Adrenal gland (tissue), 19 donors: ENCODE measurements at places on chromosomes 1 and 21.

DNA sequence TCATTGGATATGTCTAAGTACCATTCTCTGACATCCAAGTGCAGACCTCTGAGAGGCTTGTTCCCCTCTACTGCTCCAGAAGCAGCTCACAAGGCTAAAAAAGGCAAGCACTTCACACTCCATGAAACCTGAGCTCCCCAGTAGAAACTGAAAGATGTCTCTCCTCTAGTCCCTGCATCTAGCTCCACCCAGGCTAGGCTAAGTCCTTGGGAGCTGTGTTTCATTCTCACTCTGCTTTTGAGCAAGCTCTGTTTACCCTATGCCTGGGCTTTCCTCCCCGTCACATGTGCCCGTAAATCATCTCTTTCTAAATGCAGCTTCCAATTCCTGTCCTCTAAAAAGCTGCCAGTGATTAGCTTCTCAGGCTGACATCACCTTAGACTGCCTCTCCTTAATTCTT, 39.0 kb downstream of the LRRC71 start:
- peak; percentile 83 for DNase-seq

DNA sequence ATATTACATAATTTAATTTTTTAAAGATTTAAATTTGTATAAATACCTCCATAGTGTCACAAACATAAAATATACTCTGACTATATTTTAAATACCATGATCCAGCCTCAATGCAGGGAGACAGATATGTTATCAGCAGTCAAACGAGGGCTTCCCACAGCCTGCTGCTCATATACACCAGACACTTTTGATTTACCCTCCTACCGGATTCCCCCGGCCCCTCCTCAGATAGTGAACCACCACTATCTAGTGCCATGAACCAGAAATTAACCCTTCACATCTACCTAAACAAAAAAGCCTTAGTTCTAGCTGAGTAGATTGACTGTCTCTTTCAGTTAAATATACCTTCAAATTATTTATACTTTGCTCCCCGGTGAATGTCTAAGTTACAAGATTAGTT, 52.4 kb upstream of the C1orf53 start:
- DNase-seq: no peak

DNA sequence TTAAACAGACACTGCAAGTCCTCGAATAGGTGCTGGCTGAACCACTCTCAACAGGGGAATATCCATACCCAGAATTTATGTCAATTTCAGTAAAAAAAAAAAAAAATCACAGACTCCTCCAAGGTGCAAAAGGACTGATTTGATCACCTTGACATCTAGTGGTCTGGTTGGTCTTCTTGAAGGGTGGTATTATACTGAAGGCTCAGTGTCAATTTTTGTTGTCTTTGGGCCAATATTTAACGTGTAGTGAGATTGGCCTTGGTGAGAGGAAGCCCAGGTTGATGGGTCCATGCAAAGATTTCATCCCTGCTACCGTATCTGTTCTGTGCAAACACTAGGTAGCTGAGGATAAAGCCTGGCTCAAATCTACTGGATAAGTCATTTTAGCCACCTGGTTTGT, 4.0 kb upstream of the GBP5 start:
- DNase-seq: no peak

DNA sequence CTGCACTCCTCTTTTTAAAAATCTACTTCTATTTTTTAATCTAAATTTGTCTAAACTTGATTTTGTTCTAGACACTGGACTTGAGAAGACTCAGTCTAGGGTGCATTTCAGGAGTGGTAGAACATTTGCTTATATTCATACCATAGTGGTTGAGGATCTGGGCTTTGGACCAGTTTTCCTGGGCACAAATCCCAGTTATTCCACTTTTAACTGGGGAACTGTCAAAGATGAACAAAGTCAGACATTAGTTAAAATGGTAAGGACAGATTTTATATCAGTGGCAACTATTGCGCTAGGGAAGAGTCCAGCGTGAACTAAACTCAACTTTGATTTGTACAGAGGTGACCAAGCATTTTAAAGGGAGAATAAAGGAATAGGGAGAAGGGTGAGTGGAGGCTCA, 102.4 kb downstream of the FMN2 start:
- no peak for DNase-seq

GRCh38 chr1:53561503-53562105, 102.4 kb downstream of the DMRTB1 start:
- no peak for DNase-seq

DNA sequence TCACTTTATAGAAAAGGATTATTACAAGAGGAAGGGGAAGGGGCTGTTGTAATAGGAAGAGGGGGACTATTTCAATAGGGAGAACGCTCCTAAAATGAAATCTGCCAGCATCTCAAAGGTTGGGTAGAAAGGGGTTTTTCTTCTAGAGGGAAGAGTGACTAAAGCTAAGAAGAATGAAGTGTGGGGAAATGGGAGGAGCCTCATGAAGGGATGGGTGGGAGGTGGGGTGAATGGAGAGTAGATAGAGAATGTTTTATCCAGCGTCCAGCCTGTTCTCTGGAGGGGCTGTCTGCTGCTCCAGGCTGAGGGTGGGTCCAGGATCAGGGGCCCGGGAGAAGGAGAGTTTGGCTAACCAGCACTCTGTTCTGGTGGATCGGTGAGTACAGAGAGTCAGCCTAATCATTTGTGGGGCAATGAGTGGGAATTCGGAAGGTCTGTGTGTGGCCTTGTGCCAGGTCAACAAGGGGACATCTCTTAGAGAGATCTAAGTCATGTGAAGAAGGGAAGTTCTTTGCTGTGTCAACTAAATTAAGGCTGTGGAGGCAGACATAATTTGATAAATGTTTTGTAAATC, 25.2 kb downstream of the VN1R5 start:
- no peak for DNase-seq

DNA sequence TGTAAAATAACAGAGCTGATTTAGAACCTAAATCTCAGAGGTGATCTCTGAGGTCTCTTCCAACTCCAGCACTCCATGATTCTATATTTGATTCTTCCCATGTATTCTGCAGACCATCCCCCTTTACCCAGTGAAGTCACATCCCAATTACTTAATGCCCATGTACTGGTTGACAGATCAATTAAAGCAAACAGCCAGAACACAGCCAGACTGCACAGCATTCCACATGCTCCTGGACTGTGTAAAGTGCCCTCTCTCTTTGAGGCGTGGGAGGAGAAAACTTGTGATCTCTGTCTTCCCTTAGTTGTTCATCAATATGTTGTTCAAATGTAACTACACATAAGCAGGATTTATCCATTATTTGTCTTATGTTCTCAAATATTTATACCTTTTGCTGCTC, 18.1 kb downstream of the NOS1AP start:
- DNase-seq: no peak

DNA sequence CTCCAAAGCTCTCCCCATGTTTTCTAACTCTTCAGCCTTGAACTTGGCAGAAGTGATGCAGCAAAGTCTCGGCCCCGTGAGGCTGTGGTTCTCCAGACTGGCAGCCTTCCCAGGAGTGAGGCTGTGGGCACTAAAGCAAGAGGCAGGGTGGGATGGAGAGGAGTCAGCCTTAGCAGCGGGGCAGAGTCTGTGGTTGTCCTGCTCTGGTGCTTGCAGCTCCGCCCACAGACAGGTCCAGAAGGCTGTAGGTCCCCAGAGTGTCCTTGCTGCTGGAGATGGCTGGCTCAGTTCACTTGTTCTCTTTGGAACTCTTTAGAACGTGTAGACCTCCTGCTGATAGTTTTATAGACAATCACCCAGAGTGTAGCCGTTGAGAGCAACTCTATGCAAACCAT, 142.6 kb downstream of the AJAP1 start:
- DNase-seq: no peak

DNA sequence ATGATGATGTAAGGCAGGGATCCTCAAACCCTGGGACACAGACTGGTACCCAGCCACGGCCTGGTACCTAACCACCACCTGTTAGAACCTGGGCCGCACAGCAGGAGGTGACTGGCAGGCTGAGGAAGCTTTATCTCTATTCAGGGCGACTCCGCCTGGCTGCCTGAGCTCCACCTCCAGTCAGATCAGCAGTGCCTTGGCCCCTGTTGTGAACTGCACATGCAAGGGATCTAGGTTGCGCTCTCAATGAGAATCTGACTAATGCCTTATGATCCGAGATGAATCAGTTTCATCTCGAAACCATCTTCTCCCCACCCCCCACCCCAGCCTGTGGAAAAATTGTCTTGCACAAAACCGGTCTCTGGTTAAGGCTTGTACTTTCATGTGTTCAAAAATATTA, 4.2 kb downstream of the RNPC3 start:
- DNase-seq: peak; percentile 82

DNA sequence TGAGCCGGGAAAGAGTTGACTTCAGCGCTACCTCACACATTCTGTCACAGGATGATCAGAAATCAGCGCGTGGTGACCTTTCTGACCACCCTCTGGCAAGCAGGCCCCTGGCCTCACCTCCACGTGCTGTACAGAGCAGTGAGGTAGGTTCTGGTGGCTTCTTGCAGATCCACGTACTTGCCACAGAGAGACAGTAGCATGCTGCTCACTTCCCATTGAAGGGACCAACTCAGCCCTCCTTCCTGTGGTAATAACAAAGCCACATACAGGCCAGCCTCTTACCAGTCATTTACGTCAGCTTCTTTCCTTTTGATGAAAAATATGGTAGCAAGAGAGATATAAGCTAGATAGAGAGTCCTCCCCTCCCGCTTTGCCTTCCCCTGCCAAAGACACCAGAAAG, 200.7 kb downstream of the CHRM3 start:
- no peak for DNase-seq

DNA sequence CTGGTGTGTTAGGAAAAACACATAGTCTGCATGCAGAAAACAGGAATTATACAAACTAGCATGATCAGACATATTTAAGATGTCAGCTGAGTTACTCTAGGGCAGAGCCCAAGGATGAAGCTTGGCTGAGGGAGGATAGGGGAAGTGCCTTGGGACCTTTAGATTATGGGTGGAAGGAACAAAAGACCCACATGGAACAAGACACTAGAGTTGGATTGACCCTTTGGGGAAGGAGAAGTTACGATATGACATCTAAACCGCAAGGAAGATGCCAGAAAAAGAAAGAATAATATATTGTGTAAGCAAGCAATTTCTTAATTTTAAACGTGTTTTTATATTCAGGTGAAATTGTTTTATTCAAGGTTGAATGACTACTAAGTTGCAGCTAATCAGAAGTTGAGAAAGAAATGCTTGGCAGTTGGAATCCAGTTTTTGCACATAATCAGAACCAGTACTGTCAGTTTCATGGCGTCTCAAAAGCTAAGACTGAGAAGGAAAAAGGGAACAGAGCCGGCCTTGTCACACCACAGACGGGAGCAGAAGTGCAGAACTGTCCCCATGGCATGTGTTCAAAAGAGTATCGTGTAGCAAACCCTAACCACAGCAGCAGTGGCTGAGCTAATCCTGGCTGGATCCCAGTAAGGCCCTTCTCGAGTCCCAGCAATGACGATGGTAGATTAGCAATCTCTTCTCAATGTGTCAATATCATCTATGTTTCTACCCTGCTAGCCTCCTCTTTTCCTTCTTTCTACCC, 31.2 kb upstream of the IFNAR2 start:
- DNase-seq: peak; percentile 70

- DNase-seq: peak; percentile 82
These were observed 7.8 kb downstream of the C1orf162 start for GRCh38 chr1:111481387-111482221.

DNA sequence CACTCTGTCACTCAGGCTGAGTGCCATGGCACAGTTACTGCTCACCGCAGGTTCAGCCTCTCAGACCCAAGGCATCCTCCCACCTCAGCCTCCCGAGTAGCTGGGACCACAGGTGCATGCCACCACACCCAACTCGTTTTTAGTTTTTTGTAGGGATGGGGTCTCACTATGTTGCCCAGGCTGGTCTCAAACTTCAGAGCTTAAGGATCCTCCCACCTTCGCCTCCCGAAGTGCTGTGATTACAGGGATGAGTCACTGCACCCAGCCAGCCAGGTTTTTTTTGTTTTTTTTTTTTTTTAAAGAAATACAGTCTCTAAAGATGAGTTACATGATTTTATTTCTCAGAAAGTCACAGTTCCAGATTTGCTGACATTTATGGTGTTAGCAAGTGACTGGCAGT, 29.0 kb downstream of the BACE2 start:
- DNase-seq: no peak

GRCh38 chr1:115805597-115805996, 35.3 kb downstream of the NHLH2 start:
- DNase-seq: no peak

DNA sequence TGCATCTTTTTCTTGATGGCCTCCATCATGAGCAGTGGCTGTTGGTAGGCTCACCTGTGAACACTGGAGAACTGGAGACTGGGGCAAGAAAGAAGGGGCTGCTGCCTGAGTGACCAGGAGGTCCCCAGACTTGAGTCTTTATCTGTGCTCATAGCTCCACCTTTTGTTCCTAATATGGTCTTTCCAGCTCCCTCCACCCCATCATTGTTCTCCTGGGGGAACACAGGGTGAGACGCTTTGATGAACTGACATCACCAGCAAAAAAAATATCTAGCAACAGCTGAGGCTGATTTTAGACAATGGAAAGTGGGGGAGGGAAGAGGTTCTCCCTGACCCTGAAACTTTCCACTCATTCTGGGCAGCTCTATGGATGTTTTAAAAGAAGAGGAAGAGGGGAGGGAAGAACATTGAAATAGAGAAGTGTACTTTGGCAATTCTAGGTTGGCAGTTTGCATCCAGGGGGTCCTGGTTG, at the start of gene TPM3:
TSS of gene TPM3 (minus strand) at position 111 of the 472 bp plus-strand sequence. CDS start at position 29, 82 bp downstream.
- DNase-seq: peak; percentile 21

DNA sequence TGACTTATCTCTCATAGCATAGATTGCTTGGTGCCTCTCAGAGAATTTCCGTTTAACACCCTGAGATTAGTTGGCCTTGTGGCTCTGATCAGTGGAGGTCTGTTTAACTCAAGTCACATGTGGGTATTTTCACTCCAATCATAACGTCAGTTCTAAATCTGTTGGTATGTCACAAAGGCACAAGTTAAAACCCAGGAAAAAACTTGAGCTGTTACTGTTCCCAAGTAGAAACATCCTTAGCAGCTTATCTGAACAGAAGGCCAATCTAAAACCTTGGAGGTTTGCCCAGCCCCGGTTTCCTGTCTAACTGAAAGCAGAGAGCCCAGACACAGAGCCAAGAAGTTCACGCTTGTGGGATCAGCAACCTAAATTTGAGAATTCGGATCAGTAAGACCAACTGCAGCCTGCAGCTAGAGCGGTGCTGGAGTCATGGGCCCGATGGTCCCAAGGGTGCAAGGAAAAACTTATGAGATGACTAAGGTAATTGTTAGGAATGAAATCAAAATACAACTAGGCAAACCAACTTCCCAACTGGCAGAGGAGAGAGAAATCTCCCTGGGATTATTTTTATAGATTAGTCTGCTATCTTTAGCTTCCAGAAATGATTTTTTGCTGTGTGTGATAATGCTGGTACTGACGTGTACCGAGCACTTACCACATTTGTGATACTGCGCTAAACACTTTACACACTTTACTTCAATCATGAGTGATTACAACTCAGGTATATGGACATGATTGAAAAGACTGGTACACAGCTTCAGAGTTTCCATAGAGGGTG, 90.2 kb upstream of the C1orf21 start:
- peak; percentile 98 for DNase-seq

- DNase-seq: peak; percentile 65
These were observed 16.5 kb downstream of the SMAP2 start for GRCh38 chr1:40389871-40390560.

- no peak for DNase-seq
These were observed 128.4 kb upstream of the ZC3H11B start for GRCh38 chr1:219741011-219741970.

- no peak for DNase-seq
These were observed 697 bp downstream of the SLC22A15 start for GRCh38 chr1:115976921-115977498.

- peak; percentile 97 for DNase-seq
These were observed 77.8 kb downstream of the ALPL start for GRCh38 chr1:21586846-21587601.
